RPMI7951 (cell line): ENCODE measurements at places on chromosomes 1 and 21. TPM values are rescaled to one million over a fixed set of nuclear protein-coding genes. Genes with fewer than 3 reads are reported as not detected.

The ACBD3 gene
- 28.2 and 37.2 TPM in 2 replicates for total RNA-seq

DNA sequence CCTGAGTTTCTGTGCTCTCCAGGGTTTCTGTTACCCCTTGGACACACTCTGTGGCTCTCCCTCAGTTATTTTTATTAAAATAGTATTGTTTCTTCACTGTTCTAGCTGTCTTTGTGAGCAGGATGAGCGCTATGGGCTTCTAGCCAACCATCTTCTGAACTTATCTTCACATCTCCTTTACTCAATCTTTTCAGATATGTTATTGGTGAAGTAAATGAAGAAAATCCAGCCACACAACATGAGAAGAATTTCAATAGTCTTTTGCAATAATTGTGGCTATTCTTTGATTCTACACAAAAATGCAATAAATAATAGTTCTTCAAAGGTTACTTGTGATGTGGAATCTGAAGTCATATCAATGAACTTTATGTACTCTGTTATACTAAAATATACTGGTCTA is 80.3 kb upstream of the CAMK1G start:
- DNase-seq: no peak

GRCh38 chr1:108082001-108082400 is 117.0 kb upstream of the VAV3 start:
- no peak for DNase-seq

GRCh38 chr21:26840912-26841311 is 4.3 kb downstream of the ADAMTS1 start:
- DNase-seq: peak; percentile 74

DNA sequence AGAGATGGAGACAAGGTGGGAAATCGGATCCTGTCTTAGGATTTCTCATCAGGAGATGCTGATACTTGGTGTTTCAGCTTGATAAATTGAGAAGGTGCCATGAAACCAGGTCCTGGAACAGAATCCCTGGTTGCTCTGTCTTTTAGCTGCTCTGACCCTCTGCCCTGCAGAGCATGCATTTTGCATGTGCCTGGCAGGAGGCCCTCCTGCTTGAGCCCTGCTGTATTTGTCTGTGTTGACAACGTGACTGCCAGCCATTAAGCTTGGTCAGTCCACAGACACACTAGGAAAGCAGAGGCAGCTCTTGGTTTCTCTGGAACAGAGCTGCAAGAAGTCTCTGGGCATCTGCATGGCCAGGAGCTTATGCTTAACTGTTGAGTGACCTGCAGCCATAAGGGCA is 2.5 kb downstream of the SLC25A44 start:
- DNase-seq: no peak

- DNase-seq: peak; percentile 59
These were observed 57.7 kb downstream of the ATG4C start for GRCh38 chr1:62841587-62842169.
